ENCODE measurements at places on chromosomes 11 and 22.
A peak's percentile ranks its signal among the peaks of the same experiment; 100 is the strongest.

- DNase-seq: no peak
These were observed 530.6 kb downstream of the MN1 start for GRCh38 chr22:27270818-27271510.

GRCh38 chr11:36452236-36452940 lies 57.7 kb downstream of the TRAF6 start:
- peak; percentile 43 for DNase-seq

GRCh38 chr11:62143727-62144126 lies 19.9 kb downstream of the INCENP start:
- DNase-seq: no peak

DNA sequence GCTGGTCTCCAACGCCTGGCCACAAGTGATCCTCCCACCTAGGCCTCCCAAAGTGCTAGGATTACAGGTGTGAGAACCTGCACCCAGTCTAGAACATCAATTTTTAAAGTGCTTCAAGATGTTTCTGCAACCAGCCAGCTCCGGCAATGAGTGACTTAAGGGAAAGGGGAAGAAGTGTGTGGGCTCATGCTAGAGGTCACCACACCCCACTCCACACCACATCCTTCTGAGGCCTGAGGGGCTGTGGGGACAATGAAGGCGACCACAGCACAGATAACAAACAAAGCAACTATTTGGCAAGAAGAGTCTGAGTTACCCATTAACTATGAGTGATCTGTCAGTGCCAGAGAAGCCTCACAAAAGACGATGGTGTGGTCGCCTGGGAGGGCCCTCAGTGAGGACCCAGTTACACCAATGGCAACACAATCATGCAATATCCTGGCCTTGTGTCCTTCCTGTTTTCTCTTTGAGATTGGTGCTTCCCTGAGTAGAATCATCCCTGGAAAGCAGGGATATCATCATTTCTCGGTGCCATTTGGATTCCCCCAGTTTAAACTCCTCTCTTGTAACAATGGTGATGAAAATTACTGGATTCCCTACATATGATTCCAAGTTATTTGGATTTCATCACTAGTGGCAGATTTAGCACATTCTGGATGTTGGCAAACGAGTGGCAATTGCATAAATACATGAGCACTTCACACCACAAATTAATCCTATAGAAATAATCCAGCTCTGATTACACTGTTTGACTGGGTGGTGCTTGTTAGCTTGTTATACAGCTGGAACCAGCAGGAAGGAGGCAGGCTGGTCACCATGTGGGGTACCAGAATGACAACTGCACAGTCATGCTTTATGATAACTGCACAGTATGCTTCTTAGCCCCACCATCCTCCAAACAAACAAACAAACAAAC lies 18.4 kb downstream of the ABTB2 start:
- DNase-seq: peak; percentile 87

- DNase-seq: no peak
These were observed 1357.3 kb upstream of the TENM4 start for GRCh38 chr11:80798174-80798573.

- DNase-seq: peak; percentile 47
These were observed 3.4 kb downstream of the PTPRJ start for GRCh38 chr11:47983464-47984397.

GRCh38 chr11:84358034-84358433 lies 1071.9 kb upstream of the CCDC90B start:
- no peak for DNase-seq

GRCh38 chr11:11552529-11553087 lies 69.2 kb downstream of the GALNT18 start:
- DNase-seq: no peak

GRCh38 chr11:14539982-14540421 lies 19.8 kb upstream of the PSMA1 start:
- no peak for DNase-seq

GRCh38 chr22:43110444-43110926 lies at the start of gene BIK:
Gene BIK, plus strand, starts transcription at chr22:43110750. Its CDS starts 13,273 bp downstream, at chr22:43124023.
- no peak for DNase-seq

DNA sequence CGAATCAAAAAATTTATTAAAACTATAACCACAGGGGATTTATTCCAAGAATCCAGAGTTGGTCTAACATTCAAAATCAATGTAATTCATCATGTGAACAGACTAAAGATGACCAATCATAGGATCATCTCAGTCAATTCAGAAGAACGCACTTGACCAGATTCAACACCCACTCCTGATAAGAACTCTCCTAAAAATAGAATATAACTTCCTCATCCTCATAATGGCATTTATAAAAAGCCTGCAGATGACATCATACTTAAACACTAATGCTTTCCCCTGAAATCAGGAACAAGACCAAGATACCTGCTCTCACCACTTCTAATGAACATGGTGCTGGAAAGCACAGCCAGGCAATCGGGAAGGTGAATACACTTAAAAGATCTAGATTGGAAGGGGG lies 10.5 kb upstream of the MUC2 start:
- no peak for DNase-seq

DNA sequence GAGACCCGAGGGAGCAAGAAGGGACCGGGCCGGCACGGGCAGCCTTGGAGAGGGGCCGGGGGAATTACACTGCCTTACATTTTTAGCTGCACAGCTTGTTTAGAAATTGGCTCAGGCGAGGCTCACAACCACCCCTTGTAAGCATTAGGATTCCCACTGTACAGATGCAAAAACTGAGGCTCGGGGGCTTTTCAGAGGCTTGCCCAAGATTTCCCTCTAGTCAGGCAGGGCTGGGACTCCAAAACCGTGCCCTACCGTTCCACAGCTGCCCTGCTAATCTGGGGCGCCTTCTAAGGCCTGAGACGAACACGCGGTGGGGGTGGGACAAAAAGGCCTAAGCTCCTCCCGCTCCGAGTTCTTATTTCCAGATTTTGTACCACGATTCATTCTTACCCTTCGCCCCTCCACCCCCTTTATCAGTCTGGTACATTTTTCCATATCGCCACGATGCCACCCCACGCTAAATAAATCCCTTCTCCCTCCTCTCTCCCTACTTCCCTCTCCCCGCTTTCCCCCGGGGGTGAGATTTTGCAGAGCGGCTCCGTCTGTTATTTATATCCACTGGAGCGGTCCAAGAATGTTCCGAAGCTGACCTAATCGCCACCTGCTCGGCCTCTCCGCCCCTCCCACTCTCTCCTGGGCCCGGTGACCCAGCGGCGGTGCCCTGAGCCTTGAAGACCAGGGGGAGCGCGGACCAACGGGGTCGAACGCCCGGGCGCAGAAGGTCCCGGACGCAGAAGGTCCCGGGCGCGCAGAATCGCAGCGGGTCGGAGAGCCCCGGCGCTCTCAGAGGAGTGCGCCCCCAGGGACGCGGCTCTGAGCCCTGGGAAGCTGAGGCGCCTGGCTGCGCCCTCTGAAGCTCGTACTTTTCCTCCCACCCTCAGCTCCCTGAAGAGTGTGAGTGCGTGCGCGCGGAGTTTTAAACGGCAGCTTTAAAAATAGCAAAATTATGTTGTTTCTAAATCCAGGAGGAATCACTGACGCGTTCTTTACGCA lies 764 bp upstream of the PACSIN3 start:
- no peak for DNase-seq

- peak; percentile 13 for DNase-seq
These were observed 83.6 kb downstream of the BCR start for GRCh38 chr22:23263651-23264555.

GRCh38 chr22:46187862-46188261 lies 37.5 kb downstream of the PPARA start:
- peak; percentile 73 for DNase-seq

DNA sequence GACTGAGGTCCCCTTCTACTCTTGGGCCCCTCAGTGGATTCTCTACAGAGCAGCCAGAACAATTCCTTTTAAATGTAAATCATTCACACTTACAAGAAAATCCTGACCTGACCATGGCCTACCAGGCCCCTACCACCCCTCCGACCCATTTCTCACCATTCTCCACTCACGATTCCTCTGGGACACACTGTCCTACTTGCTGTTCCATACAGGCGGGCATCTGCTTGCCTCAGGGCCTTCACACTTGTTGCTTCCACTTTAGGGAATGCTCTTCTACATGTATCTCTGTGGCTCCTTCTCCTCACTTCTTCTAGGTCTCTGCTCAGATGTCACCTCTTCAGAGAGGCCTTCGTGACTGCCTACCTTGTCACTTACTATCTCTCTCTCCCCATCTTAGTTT lies 3.4 kb downstream of the USH1C start:
- DNase-seq: no peak

DNA sequence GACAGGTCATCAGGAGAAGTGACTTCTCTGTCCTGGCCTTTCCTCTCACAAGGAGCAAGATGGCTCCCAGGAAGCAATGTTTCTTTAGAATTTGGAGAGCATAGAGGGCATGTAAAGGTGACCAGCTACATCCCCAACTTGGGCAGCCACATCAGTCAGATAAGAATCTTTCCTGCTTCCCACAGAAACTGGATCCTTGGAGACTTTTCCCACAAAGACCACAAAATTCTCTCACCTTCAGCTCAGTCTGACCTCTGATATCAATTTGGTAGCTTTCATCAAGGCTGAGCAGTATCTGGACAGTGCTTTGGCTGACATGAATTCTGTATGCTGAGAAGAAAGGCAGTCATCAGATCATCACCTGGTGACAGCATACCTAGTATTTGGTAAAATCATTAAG lies 23.3 kb upstream of the LRRC32 start:
- no peak for DNase-seq

- DNase-seq: no peak
These were observed 17.7 kb upstream of the MICAL2 start for GRCh38 chr11:12092714-12093113.

DNA sequence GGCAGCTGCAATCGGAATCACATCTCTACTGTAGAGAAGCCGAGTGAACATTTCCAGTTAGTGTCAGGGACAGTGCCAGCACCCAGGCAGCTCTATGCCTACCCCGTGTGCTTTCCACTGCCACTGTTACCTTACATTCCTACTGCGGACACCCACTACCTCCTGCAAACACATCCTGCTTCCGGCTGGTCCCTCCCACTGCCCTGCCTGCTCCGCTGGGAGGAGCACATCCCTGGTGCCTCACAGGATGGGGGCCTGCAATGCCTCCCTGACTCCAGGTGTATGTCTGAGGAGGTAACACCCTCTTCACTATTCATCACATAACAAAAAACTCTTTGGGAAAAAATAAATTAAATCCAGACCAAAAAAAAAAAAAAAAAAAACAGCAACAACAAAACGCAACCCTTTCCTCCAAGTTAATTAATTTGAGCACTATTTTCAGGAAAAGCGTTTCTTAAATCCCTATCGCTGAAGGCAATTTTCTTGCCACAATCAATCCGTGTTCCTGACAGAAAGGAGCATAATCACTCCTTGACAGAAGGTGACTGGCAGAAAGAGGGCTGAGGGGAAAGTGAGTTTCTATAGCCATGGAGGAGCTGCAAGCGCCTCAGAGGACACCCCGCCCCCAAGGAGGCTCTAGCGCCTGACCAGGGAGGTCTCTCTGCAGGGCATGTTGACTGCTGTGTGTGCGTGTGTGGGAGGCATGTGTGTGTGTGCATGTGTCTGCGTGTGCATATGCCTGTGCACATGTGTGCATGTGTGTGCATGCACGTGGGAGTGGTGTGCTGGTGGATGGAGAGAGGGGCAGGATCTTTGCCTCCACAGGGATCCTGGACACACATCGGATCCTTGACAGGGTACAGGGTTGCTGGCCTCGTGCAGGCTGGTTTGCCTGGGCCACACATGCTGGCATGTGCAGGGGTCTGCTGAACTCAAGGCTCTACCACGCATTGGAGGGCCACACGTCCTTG lies 134.8 kb upstream of the NTM start:
- no peak for DNase-seq

Measured in RCC 7860 (cell line).